ENCODE measurements at places on chromosomes 3 and 15. TPM values are rescaled to one million over a fixed set of nuclear protein-coding genes. Genes with fewer than 3 reads are reported as not detected.

- no peaks in the 10 kb centered on the region for H3K27me3 ChIP-seq
- peaks cover 6% of the 10 kb centered on the region for H3K36me3 ChIP-seq
- H3K27ac ChIP-seq: no peak overlapping the region
- no peaks in the 10 kb centered on the region for H3K4me1 ChIP-seq
- DNase-seq: no peak
- H3K4me3 ChIP-seq: no peak overlapping the region
These were observed 43.2 kb downstream of the EIF3J start for GRCh38 chr15:44580105-44580504.

DNA sequence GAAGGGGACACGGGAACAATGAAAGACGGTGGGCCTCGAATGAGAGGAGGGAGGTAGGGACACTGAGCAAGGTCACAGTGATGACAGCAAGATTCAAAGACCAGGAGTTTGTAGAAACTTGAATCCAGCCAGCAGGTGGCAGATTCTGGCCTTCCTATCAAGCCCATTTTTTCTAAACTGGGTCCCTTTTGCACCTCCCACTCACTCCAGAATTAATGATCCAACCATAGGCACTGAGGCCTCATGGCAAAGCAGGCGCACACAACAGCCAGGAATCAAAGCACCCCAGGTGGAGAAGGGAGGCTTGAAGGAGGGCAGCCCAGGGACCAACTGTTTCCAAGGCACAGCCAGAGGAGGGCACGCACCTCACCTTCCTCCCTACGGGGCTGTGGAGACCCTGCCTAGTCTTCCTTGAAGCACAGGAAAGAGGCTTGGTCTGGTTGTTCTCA is 90.2 kb downstream of the ANP32A start:
- H3K4me1 ChIP-seq: no peaks in the 10 kb centered on the region
- H3K27ac ChIP-seq: no peak overlapping the region
- H3K4me3 ChIP-seq: no peak overlapping the region
- H3K36me3 ChIP-seq: no peaks in the 10 kb centered on the region

- H3K4me1 ChIP-seq: peaks cover 54% of the 10 kb centered on the region
- no peak for DNase-seq
- H3K27ac ChIP-seq: peak overlapping the region; percentile 77
- no peaks in the 10 kb centered on the region for H3K27me3 ChIP-seq
- peaks cover 16% of the 10 kb centered on the region for H3K36me3 ChIP-seq
These were observed 880 bp downstream of the NISCH start for GRCh38 chr3:52456169-52456799.

Gene SLC30A4
- 2.7 TPM for total RNA-seq

DNA sequence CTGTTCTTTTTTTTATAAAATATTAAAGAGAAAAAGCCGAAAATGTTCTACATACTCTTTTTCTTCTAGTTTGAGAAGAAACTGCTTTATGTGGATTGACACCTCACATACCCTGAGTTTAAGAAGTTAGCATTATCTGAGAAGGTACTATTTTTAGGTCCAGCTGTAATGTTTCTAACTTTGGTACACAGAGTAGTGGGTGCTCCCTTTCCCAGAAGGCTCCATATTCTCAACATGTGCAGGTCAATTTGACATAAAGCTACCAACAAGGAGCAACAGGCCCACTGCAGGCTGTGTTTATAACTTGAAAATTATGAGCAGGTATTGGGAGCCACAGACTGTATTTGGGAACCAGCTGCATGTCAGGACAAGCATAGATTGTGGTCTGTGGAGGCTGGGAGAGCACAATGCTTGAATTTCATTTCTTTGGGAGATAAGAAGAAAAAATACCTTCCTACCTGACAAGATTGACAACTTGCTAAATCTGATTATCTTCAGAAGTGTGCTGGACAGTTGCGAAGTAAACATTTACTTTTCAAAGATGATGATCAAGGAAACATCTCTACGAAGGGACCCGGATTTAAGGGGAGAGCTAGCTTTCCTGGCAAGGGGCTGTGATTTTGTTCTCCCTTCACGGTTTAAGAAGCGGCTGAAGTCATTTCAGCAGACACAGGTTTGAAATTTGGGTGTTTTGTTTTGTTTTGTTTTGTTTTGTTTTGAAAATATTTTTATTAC is 57.2 kb downstream of the PPP2R3A start:
- no peaks in the 10 kb centered on the region for H3K27me3 ChIP-seq
- DNase-seq: no peak
- H3K36me3 ChIP-seq: no peaks in the 10 kb centered on the region
- no peak overlapping the region for H3K4me3 ChIP-seq
- no peaks in the 10 kb centered on the region for H3K4me1 ChIP-seq
- H3K27ac ChIP-seq: no peak overlapping the region

GRCh38 chr3:150763841-150764483 is 993 bp upstream of the SIAH2 start:
- no peaks in the 10 kb centered on the region for H3K36me3 ChIP-seq
- H3K4me1 ChIP-seq: peaks cover 54% of the 10 kb centered on the region
- peak overlapping the region; percentile 92 for H3K27ac ChIP-seq
- no peaks in the 10 kb centered on the region for H3K27me3 ChIP-seq

DNA sequence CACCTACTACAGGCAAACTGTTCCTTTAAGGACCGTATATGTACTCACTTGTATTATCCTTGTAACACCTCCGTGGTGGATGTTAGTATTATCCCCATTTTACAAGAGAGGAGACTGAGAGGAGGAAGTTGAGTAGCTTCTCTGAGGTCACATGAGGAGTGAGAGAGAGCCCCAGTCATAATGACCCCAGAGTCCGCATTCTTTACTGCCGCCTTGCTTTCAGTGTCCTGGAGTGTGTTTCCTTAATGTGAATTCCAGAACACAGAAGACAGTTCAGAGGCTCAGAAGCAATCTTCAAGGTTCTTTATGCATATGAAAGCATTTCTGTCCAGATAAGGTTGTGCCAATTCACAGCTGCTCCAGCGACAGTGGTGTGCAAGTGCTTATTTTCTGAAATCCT is 199.2 kb downstream of the CACNA2D3 start:
- H3K4me3 ChIP-seq: no peak overlapping the region
- H3K36me3 ChIP-seq: no peaks in the 10 kb centered on the region
- peaks cover 12% of the 10 kb centered on the region for H3K27me3 ChIP-seq
- no peak overlapping the region for H3K27ac ChIP-seq
- DNase-seq: no peak

Gene COL6A5
- not detected for total RNA-seq

- H3K36me3 ChIP-seq: no peaks in the 10 kb centered on the region
- peaks cover 12% of the 10 kb centered on the region for H3K27me3 ChIP-seq
- H3K4me1 ChIP-seq: no peaks in the 10 kb centered on the region
- no peak overlapping the region for H3K27ac ChIP-seq
These were observed 742 bp downstream of the CAMKV start for GRCh38 chr3:49868862-49869466.

DNA sequence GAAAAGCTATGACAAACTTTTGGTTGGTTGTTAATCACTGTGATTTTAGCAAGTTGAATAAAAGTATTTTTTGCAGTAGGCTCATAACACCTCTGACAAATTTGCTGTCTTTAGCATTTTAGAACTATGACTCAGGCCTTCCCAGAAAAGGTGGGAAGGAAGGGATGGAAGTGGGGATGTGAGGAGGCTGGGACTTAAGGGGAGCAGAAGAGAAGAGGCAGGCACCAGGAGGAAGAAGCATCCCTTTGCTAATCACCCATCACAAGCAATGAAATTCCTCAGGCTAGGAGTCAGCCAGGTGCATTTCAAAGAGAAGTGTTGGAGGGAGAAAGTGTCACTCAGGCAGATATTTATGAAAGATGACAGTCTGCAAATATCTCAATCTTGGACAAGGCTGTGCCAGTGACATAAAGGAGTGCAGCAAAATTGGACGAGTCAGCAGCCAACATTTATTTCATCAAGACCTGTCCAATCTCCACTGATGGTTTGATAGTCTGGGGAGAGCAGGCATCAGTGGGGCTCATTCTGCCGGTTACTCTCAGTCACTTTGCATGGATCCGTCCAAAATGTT is 337.3 kb upstream of the ARRDC4 start:
- no peak overlapping the region for H3K4me3 ChIP-seq
- H3K27ac ChIP-seq: no peak overlapping the region
- no peaks in the 10 kb centered on the region for H3K36me3 ChIP-seq
- H3K4me1 ChIP-seq: no peaks in the 10 kb centered on the region
